ENCODE measurements at places on chromosomes 16 and 17. TPM values are rescaled to one million over a fixed set of nuclear protein-coding genes. Genes with fewer than 3 reads are reported as not detected.

The QRICH2 gene
- total RNA-seq: 4.1 TPM

The GNPTG gene
- total RNA-seq: 34.9 TPM

The CBFA2T3 gene
- 0.48 TPM for total RNA-seq

The TAF1C gene
- 5.3 TPM for total RNA-seq

The SDR42E2 gene
- total RNA-seq: not detected

The HYDIN gene
- 0.43 TPM for total RNA-seq

The TUBB3 gene
- 7.0 TPM for total RNA-seq

The GRN gene
- 614 TPM for total RNA-seq

The CEP295NL gene
- total RNA-seq: 0.24 TPM

The SCNN1B gene
- 0.48 TPM for total RNA-seq

The CHRNE gene
- 0.64 TPM for total RNA-seq

The CACNG1 gene
- total RNA-seq: not detected

The JMJD8 gene
- total RNA-seq: 27.5 TPM

The NTN1 gene
- total RNA-seq: 0.21 TPM

The GNGT2 gene
- not detected for total RNA-seq

The OTOP3 gene
- total RNA-seq: not detected

The FOXJ1 gene
- not detected for total RNA-seq

The CD300LB gene
- not detected for total RNA-seq

The LITAFD gene
- total RNA-seq: not detected

The ANKRD13B gene
- 4.0 TPM for total RNA-seq

The FBXO31 gene
- 33.3 TPM for total RNA-seq

The CIBAR2 gene
- not detected for total RNA-seq

The RNF222 gene
- total RNA-seq: 0.43 TPM

The SLFN14 gene
- total RNA-seq: not detected

The SRL gene
- total RNA-seq: under 0.01 TPM

All from tracheal epithelial cell (primary cell).